ENCODE measurements at places on chromosomes 13 and 19.

DNA sequence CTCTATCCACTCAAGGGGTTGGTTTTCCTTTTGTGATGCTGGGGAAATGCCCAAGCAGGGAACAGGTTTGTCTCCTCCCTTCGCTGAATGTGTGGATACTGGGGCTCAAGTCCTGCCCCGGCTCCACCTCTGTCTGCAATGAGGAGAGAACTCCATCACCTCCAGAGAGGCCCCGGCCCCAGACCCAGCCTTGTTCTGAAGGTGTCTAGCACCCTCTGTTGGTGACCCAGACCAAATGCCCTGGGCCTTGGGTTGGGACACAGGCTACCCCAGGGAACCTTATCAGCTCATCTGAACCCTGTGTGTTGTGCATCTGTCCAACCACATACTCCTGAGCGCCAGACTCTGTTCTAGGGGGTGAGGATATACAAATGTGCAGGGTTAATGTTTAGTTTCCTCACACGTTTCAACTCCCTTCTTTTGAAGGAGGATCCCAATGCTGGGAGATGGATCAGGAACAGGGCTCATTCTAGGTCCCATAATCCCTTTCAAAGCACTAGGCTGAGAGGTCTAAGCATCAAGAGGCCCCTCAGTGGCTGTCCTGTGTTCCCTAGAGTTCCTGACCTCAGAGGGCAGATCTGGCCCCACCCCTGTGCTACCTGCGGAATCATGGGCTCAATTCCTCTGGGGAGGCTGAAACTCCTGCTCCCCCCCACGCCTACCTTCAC, 112.5 kb upstream of the SLC7A1 start:
- DNase-seq, result no peak

DNA sequence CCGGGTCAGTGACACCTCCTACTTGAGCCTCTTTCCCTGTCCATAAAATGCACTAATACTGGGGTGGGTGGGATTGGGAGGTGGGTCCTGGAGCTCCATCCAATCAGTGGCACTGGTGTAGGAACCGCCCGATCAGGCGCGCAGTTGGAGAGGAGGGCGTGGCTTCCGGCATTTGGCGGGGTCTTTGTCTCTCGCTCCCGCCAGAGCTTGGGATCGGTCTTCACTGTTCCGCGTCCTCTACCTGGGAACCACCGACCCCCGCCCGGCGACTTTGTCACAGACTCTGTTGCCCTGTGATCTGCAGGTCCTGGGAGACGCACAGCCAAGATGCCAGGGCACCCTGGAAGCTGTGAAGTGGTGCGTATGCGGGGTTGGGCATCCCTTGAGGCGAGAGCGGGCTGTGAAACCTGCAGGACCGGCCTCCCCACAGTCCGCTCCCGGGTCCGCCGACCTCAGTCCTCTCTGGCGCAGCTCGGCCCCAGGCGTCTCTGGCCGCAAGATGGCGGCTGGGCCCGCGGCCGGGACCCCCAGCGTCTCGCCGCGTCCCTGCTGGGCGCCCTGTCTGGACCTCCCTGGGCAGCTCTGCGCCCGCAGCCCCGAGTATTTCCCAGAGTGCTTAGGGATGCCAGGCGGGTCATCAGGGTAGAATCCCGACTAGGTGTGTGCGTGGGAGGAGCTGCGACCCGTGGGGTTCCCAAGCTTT, 41.6 kb upstream of the ZNF730 start:
- peak; percentile 60 for DNase-seq

DNA sequence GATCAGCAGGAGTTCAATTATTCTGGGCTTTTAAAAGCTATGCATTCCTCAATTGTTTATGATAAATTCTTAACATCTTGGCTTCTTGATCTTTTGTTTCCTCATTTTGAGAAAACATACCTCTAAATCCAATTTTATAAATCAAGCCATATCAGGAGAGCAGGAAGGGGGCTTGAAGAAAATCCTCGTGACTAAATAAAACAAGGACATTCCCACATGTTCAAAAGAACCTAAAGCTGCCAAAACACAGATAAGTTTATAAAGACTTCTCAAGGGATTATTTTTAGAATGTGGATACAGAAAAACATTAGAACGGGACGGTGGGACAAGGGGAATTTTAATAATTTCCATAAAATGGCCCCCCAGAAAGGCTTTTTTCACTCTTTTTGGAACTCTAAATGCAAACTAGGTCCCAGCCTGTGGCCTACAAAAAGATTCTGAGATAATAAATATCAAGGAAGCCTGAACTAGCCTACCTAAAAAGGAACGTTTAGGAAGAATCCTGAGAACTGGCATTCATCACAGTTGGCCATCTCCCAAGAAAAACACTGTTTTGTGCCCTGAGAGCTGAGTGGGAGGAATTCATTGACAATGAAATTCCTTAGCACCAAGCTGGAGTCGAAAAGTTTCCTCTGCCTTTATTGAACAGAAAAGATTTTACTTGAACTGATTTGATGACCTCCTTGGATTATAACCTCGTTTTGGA, 30.1 kb downstream of the ZAR1L start:
- DNase-seq, result no peak

GRCh38 chr19:32483574-32483973, 78.0 kb downstream of the DPY19L3 start:
- no peak for DNase-seq

DNA sequence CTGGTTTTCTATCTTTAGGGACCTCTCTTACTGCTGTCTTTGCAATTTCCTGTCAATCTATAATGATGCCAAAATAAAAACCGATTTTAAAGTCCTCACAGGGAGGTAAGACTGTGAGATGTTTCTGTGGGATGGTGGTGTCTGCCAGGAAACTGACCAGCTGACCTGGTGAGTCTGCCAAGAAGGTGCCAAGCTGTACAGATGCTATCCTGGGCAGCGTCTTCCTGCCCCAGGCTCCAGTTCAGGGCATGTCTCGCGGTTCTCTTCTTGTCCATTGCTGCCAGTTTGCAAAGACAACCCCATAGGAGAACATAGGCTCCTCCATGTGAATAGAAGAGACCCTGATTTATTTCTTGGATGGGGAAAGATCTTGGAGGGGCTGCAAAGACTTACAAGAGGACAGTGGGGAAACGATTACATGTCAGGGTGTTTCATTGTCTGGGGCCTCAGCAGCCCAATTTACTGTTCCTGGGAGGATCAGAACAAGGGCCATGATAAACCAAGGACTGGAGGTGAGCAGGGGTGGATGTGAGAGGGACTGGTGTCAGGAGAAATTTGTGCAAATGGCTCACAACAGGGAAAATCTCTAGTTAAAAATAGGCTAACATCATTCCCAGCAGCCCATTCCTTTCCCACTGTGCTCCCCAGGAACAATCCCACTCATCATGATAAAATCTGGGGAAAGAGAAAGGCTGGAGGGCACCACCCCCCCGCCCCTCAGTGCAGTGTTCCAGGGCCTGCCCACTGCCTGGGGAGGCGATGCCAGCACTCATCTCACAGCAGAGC, 42.7 kb upstream of the VSTM2B start:
- no peak for DNase-seq

DNA sequence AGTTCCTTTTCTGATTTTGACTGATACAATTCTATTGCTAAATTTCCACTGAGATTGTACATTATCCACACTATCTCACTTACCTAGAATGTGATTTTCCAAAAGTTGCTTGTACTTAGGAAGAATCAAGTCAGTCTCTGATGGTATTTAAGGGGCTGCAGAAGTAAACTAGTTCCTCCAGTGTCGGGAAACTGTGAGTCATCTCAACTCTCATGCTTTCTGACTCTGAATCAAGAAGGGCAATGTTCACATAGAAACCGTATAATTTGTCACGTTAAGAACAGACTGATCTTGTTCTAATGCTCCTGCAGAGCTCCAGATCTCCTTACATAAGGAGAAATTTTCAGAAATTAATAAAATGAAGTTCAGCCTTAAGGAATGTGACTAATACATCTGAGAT, 369.3 kb downstream of the KLF5 start:
- DNase-seq, result no peak

DNA sequence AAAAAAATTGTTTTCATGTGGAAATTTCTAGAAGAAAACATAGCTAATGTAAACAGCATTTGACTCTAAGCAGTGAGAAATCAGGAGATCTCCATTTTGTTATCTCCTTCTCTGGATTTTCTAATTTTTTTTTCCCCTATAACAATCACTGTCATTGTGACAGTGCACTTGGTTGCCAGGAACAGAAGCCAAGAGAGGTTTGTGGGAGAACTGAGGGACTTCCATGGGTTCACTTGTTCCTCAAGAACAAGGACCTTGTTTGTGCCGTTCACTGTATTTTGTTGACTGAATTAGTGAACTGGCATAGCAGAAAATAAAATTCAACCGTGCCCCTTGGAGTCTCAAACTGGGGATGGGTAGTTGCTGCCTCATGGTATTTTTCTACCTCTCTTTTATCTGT, 17.1 kb downstream of the SHISA7 start:
- no peak for DNase-seq

- DNase-seq, result no peak
These were observed 1.2 kb upstream of the NFILZ start for GRCh38 chr19:8629184-8629583.
